ENCODE measurements at places on chromosomes 13 and 19. TPM values are rescaled to one million over a fixed set of nuclear protein-coding genes. Genes with fewer than 3 reads are reported as not detected.

DNA sequence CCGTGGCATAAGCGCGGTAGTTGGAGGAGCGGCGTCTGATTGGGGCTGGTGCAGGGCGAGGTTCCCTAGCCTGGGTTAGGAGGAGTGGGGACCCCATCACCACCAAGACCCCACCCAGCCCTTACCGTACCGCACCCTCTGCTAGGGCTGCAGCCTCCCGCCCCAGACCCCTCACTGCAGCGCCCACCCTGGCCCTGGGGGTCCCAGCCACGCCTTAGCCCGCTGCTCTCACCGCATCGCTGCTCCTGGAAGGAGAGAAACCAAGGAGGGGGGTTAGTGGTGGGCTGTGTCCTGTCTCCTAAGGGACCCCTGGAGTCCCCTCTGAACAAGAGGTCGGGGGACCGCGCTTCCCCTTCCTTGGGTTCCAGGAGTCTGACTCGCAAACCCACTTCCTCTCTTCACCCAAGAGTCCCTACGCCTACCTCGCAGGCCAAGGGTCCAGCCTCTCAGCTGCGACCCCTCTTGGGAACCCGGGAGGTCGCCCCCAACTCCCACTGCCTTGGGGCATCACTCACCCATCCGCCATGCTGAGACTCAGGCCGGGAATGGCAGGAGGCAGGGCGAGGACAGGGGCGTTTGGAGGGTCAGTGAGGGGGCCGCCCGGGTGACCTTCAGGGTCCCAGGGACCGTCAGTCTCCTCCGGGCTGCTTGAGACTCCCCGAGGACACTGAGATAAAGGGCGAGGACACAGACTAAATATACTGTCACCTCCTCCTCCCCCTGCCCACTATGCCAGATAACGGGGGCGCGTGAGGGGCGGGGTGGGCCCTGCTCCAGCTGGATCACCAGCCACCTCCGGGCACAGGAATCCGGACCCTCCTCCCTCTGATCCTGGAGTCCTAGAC, at the start of gene TNNI3:
TSS of gene TNNI3 (minus strand) at position 669 of the 845 bp plus-strand sequence. CDS start at position 526, 143 bp downstream.
- no peak for DNase-seq

The MEIOSIN gene
- not detected for total RNA-seq

The LRRC25 gene
- 2.5 TPM for total RNA-seq

The KANK3 gene
- total RNA-seq, result 6.8 TPM

The AMER2 gene
- not detected for total RNA-seq

The NCAN gene
- total RNA-seq, result not detected

The SLC25A41 gene
- not detected for total RNA-seq

- no peak for DNase-seq
Observed at GRCh38 chr19:38678217-38678890, 30.9 kb downstream of the ACTN4 start.

The APLP1 gene
- 0.53 TPM for total RNA-seq

The CEACAM7 gene
- not detected for total RNA-seq

The ZNF829 gene
- total RNA-seq, result 1.7 TPM

All from Peyer's patch (tissue), 4 donors.